NCI-H146 (cell line): ENCODE measurements at places on chromosomes 16 and 17.
A peak's percentile ranks its signal among the peaks of the same experiment; 100 is the strongest.

DNA sequence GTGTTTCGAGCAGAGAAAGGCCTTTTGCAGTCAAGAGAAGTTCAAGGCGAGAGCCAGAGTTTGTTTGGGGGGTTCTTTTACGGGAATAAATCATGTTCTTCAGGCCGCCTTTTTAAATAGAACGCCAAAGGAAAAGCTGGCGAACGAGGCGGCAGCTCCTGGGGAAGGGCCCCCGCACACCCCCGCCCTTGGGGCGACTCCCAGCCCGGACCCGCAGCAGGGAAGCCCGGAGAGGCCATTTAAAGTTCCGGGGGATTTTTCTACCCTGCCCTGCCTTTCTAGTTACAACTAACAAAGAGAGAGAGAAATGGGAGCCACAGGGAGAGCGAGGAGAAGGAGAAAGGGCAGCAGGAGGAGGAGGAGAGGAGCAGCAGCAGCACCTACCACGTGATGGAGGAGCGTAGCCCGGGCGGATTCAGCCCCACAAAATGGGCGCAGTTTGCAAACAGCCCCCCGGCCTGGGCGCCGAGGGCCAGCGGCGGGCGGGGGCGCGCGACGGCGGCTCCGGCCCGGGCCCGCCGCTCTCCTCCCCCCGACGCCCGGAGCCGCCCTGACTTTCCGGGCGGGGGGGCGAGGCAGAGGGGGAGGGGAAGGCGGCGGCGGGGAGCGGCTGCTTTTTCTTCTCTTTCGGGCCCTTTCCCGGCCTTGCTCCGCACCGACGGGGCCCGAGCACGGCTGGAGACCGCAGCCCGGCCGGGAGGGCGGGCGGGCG is 634 bp downstream of the KANSL1 start:
- DNase-seq: peak; percentile 74

DNA sequence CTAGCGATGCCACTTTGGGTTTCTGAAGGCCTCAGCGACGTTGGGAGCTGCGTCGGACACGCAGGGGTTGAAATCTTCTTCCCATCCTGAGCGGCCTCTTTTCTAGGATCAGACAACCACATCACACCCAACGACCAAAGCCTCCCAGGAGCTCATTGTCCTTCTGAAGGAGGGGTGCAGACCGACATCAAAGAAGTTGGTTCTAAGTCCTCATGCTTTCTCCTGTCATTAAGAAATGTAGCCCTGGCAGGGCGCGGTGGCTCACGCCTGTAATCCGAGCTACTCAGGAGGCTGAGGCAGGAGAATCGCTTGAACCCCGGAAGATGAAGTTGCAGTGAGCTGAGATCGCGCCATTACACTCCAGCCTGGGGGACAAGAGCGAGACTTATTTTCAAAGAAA is 1681.9 kb downstream of the TP53TG3F start:
- DNase-seq: no peak

DNA sequence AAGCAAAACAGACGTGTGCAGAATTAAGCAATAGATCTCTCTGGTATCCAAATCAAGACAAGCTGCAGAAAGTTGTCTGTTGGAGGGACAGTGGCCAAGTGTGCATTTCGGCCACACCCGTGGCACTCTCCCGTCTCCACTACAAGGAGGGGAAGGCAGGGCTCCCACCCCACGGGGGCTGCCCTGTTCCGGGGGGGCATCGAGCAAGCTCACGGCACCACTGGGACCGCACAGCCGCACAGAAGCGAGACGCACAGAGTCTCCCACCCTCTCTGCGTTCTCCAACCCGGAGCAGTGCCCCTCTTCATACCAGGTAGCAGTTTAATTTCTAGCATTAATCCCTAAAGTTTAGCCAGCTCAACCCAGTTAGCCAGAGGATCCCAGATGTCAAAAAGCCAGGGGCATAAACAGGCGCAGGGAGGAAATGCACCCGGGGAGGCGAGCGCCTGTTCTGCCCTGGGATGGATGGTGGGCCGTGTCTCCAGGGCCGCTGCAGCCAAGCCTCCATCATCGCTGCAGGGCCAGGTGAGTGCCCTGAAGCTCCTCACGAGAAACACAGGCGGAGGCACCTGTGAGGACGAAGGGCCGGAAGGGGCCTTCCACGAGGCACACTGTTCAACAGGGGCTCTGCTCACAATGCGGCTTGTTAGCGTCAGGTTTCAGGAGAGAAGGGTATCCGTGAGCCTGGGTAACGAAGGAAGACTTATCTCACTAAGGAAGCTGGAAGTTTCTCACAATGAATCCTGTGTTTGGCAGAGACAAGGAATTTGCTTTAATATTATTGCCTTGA is 42.1 kb upstream of the METRNL start:
- no peak for DNase-seq

- no peak for DNase-seq
Observed at GRCh38 chr17:80791758-80792284, 199.8 kb upstream of the CHMP6 start.

GRCh38 chr17:28992625-28993600 is 12.9 kb downstream of the SEZ6 start:
- no peak for DNase-seq

DNA sequence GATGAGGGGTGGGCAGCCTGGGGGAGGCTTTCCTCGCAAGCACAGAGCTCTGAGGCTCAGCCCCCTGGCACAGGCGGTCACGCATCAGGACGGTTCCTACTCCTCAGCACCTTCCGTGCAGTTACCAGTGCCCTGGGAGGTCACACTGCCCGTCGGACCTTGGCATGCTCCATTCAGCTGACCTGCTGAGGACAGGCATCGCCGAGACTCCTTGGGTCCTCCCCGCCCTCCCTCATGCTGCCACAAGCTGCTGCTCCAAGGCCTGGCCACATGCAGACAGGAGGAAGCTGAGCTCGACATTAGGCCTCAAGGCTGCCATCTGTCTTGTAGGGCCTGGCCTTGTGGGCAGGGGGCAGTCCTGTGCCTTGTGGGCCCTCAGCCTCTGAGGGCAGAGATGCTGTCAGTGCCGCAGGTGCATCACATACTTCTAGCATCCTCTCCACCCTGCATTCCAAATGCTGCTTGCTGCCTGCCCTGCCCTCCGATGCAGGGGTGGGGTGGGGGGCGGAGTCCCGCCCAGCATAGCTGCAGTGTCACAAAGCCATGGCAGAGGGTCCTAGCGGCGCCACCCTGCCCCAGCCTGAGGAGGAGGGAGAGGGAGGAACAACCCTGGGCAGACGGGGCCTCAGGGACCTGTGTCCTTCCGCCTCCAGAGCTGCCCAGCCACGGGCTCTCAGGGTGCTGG is 9.3 kb downstream of the C16orf90 start:
- DNase-seq: no peak
